ENCODE measurements at places on chromosomes 2 and 18. TPM values are rescaled to one million over a fixed set of nuclear protein-coding genes. Genes with fewer than 3 reads are reported as not detected.

DNA sequence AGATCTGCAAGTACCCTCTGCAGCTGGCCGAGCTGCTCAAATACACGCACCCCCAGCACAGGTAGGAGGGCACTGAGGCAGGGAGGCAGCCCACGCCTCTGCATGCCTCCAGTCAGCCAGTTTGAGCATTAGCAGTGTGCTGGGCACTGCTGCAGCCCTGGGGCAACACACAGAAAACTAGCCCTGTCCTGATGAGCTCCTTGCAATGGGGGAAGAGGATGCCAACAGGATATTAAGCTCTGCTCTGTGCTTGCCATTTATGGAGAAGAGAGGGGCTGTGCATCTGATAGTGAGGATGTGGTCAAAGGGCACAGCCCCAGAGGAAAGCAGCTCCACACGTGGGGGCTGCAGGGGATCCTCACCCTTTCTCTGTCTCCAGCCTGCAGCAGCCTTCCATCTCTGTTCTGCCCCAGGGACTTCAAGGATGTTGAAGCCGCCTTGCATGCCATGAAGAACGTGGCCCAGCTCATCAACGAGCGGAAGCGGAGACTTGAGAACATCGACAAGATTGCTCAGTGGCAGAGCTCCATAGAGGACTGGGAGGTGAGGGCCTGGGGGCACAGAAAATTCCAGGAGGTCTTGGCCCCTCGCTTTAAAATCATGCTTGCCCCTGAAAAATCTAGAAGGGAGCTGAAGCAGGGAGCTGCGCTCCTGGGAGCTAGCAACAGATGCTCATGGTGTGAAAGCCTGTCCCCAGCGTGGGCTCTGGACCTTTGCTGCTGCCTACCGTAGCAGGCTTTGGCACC lies 51.7 kb downstream of the FAM168B start:
- no peaks in the 10 kb centered on the region for H3K27me3 ChIP-seq
- 0 out of 2 replicates have a peak, but pooled peaks cover 5% of the 10 kb centered on the region for H3K4me1 ChIP-seq
- no peak overlapping the region for H3K27ac ChIP-seq
- no peak for DNase-seq

- H3K4me3 ChIP-seq, result no peak overlapping the region
- peaks cover 5% of the 10 kb centered on the region for H3K4me1 ChIP-seq
- no peak overlapping the region for H3K27ac ChIP-seq
- no peaks in the 10 kb centered on the region for H3K36me3 ChIP-seq
- H3K27me3 ChIP-seq, result no peaks in the 10 kb centered on the region
These were observed 69.5 kb upstream of the TLK1 start for GRCh38 chr2:171230176-171230575.

- H3K4me1 ChIP-seq, result peaks cover 21% of the 10 kb centered on the region
- no peaks in the 10 kb centered on the region for H3K27me3 ChIP-seq
- 0 out of 2 replicates have a peak overlapping the region, but pooled peaks have one; percentile 3 for H3K4me3 ChIP-seq
These were observed 673.1 kb upstream of the VRK2 start for GRCh38 chr2:57373530-57373929.

TRIM43 gene
- not detected for total RNA-seq

- H3K36me3 ChIP-seq, result no peaks in the 10 kb centered on the region
- no peaks in the 10 kb centered on the region for H3K4me1 ChIP-seq
- H3K4me3 ChIP-seq, result no peak overlapping the region
- no peak for DNase-seq
These were observed 483.9 kb upstream of the DDX18 start for GRCh38 chr2:117330641-117331040.

GRCh38 chr2:21759819-21760218 lies 636.1 kb downstream of the TDRD15 start:
- no peaks in the 10 kb centered on the region for H3K4me1 ChIP-seq
- H3K27me3 ChIP-seq, result 0 out of 2 replicates have a peak, but pooled peaks cover 3% of the 10 kb centered on the region
- H3K27ac ChIP-seq, result no peak overlapping the region

GRCh38 chr18:62898359-62898758 lies 183.0 kb downstream of the PHLPP1 start:
- DNase-seq, result no peak
- H3K4me1 ChIP-seq, result peaks cover 4% of the 10 kb centered on the region
- H3K27ac ChIP-seq, result no peak overlapping the region
- H3K36me3 ChIP-seq, result no peaks in the 10 kb centered on the region
- H3K4me3 ChIP-seq, result no peak overlapping the region

ARHGAP28 gene
- 12.6 TPM for total RNA-seq

TMEM178A gene
- total RNA-seq, result 0.14 TPM

CD8A gene
- total RNA-seq, result 0.10 TPM

SS18 gene
- 70.2 TPM for total RNA-seq

ALPP gene
- 0.08 TPM for total RNA-seq

- H3K4me1 ChIP-seq, result no peaks in the 10 kb centered on the region
- no peaks in the 10 kb centered on the region for H3K27me3 ChIP-seq
- no peak overlapping the region for H3K27ac ChIP-seq
These were observed 148.4 kb downstream of the DOCK10 start for GRCh38 chr2:224893848-224894247.

SERPINB4 gene
- not detected for total RNA-seq

SRD5A2 gene
- total RNA-seq, result not detected

INO80D gene
- 6.5 TPM for total RNA-seq

GRCh38 chr2:111702804-111703196 lies 181.2 kb downstream of the ANAPC1 start:
- peaks cover 3% of the 10 kb centered on the region for H3K27me3 ChIP-seq
- no peaks in the 10 kb centered on the region for H3K36me3 ChIP-seq
- peaks cover 19% of the 10 kb centered on the region for H3K4me1 ChIP-seq
- no peak overlapping the region for H3K27ac ChIP-seq
- no peak for DNase-seq
- H3K4me3 ChIP-seq, result no peak overlapping the region

DNA sequence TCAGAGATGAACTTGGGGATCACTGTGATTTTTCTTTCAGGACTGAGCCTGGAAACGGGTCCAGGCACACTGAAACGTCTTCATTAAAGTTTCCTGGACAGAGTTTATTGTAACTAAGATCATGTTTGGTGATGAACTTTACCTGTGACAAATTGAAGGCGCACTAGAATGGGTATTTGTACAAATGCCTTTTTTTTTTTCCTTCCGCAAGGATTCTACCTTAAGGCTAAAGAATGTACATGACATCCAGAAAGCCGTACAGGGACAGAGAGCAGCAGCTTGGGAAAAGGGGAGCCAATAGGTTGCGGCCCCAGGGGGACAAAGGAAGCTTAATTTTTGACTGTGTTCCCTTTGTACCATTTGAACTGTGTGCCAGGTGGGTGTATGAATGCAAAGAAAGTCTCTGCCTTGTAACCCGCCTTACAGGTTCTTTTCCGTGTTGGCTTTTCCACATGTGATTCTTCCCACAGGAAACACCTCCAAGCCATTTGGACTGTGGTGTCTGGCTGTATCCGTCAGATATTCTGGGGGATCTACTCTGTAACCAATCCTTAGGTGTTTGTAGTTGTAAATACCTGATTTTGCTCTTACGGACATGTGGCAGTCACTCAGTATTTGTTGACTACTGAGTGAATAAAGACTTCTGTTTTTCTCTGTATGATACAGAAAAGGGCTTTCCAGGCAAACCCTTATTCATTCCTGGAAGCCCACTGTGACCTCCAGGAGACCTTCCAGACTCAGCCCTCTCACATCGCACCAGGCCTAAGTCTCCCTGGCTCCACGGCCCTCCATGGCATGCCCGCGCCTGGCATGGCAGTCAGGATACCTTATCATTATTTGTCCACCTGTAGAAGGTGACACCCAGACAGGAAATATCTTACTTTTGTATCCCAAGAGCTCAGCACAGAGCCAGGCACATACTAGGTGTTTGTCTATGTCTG lies 1.1 kb downstream of the LRRFIP1 start:
- DNase-seq, result no peak
- no peaks in the 10 kb centered on the region for H3K27me3 ChIP-seq
- H3K4me3 ChIP-seq, result peak overlapping the region; percentile 88
- H3K27ac ChIP-seq, result peak overlapping the region; percentile 35

DNA sequence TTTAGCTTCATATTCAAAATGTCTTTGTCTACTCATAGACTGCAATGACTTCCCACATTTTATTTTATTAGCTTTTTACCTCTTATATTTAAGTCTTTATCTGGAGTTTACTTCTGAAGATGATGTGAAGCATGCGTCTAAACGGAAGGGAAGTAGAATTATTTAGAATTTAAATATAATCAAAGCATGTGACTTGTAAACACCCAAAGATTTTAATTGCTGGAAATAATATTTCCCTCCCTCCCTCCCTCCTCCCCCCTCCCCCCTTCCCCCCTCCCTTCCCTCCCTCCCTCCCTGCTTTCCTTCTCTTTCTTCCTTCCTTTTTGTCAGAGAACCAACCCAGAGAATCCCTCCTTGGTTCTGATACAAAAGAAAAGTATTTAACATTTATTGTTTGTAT lies 2.1 kb upstream of the LANCL1 start:
- no peak overlapping the region for H3K27ac ChIP-seq
- no peak overlapping the region for H3K4me3 ChIP-seq
- no peaks in the 10 kb centered on the region for H3K36me3 ChIP-seq
- DNase-seq, result no peak
- no peaks in the 10 kb centered on the region for H3K27me3 ChIP-seq

DNA sequence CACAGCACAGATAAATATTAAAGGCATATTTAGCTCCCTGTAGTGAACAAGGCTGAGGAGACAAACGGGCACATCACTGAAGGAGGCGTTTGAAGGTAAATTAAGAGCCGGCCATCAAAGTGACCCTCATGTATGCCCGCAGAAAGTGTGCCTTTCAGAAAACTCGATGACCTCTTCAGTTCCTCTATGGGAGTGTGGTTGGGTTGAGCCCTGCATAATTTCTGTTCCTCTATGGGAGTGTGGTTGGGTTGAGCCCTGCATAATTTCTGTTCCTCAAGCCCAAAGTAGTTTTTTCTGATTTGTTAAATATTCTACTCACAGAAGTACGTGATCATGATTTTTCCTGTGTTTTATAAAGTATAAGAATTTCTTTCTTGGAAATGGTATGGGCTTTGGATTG lies 568.5 kb downstream of the TSN start:
- no peaks in the 10 kb centered on the region for H3K36me3 ChIP-seq
- no peaks in the 10 kb centered on the region for H3K4me1 ChIP-seq
- no peaks in the 10 kb centered on the region for H3K27me3 ChIP-seq

DNAH6 gene
- total RNA-seq, result not detected

PIEZO2 gene
- total RNA-seq, result 0.32 TPM

- DNase-seq, result no peak
- no peaks in the 10 kb centered on the region for H3K27me3 ChIP-seq
- H3K36me3 ChIP-seq, result peaks cover 16% of the 10 kb centered on the region
- H3K4me1 ChIP-seq, result no peaks in the 10 kb centered on the region
These were observed 17.0 kb downstream of the RTN4 start for GRCh38 chr2:55033076-55033742.

DNA sequence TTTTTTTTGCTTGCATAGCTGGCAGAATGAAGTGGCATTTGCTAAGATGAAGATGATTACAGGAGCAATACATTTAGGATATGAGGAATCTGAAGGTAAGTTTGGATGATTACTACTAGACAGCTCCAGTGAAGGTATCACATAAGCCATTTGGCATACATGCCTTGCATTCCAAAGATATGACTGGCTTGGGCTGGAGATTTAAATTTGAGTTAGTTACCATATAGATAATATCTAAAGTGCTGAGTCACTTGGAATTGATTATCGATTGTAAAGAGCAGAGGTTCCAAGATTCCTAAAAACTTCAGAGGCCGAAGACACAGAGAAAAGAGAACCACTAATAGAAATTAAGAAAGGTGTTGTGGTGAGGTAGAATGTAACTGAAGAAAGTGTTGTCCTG lies 1026.4 kb downstream of the DSC3 start:
- no peaks in the 10 kb centered on the region for H3K36me3 ChIP-seq
- DNase-seq, result no peak
- no peaks in the 10 kb centered on the region for H3K4me1 ChIP-seq
- no peak overlapping the region for H3K4me3 ChIP-seq
- H3K27me3 ChIP-seq, result no peaks in the 10 kb centered on the region

TNFAIP6 gene
- total RNA-seq, result 0.18 TPM

- H3K27ac ChIP-seq, result peak overlapping the region; percentile 79
- peaks cover 54% of the 10 kb centered on the region for H3K4me1 ChIP-seq
- peaks cover 3% of the 10 kb centered on the region for H3K36me3 ChIP-seq
- no peak overlapping the region for H3K4me3 ChIP-seq
- peak; percentile 98 for DNase-seq
These were observed 69.9 kb downstream of the TMEM247 start for GRCh38 chr2:46549166-46549844.

UGT1A8 gene
- total RNA-seq, result not detected

TLX2 gene
- not detected for total RNA-seq

SPC25 gene
- total RNA-seq, result 55.2 TPM

DNA sequence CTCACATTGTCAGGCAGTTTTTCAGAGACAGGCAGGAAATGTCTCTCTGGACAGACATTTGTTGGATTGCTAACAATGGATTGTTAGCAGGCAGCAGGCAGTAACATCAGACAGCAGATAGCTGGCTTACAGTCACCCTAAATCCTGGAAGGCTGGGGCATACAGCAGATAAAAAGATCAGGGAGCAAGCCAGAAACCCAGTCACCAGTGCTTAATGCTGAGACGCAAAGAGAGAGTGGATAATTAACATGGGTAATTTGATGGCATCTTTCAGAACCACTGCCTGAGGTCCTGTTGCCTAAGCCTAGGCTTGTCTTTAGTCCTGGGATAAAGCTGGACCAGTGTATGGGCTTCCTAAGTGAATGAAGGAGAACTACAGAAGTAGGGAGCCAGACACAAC lies 22.4 kb downstream of the MC4R start:
- H3K4me1 ChIP-seq, result no peaks in the 10 kb centered on the region
- no peaks in the 10 kb centered on the region for H3K27me3 ChIP-seq
- no peak overlapping the region for H3K4me3 ChIP-seq
- no peak overlapping the region for H3K27ac ChIP-seq
- no peak for DNase-seq
- H3K36me3 ChIP-seq, result no peaks in the 10 kb centered on the region

DNA sequence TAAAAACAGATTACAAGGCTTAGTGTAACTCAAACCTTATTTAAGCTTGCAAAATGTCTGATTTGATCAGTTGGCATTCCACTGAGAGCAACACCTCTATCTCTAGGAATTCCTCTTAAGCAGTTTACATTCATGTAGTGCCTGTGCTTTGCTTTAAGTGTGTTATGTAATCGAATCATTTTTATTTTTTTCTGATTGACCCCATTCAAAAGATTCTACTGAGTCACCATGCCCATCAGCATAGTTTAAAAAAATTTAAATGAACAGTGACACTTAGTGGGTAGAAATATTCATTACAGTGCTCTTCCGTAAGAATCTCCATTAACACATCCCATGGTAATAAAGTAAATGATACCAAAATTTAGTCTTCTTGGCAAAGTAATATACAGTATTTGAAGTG lies 67.8 kb upstream of the SLC4A10 start:
- no peak overlapping the region for H3K27ac ChIP-seq
- H3K27me3 ChIP-seq, result no peaks in the 10 kb centered on the region
- no peak overlapping the region for H3K4me3 ChIP-seq
- no peaks in the 10 kb centered on the region for H3K36me3 ChIP-seq
- H3K4me1 ChIP-seq, result no peaks in the 10 kb centered on the region

GRCh38 chr2:26608557-26608956 lies 32.6 kb downstream of the CIB4 start:
- peaks cover 5% of the 10 kb centered on the region for H3K4me1 ChIP-seq
- DNase-seq, result no peak
- no peak overlapping the region for H3K4me3 ChIP-seq
- no peak overlapping the region for H3K27ac ChIP-seq
- H3K36me3 ChIP-seq, result no peaks in the 10 kb centered on the region

ADCYAP1 gene
- 0.03 TPM for total RNA-seq

GRCh38 chr2:138293045-138293444 lies 208.5 kb upstream of the SPOPL start:
- no peaks in the 10 kb centered on the region for H3K27me3 ChIP-seq
- no peaks in the 10 kb centered on the region for H3K4me1 ChIP-seq
- no peak overlapping the region for H3K27ac ChIP-seq

CCDC141 gene
- total RNA-seq, result 5.3 TPM

Measured in SJCRH30 (cell line).